ENCODE measurements at places on chromosomes 6 and 20.

- DNase-seq, result no peak
Observed at GRCh38 chr6:163427498-163428254, 13.2 kb downstream of the QKI start.

DNA sequence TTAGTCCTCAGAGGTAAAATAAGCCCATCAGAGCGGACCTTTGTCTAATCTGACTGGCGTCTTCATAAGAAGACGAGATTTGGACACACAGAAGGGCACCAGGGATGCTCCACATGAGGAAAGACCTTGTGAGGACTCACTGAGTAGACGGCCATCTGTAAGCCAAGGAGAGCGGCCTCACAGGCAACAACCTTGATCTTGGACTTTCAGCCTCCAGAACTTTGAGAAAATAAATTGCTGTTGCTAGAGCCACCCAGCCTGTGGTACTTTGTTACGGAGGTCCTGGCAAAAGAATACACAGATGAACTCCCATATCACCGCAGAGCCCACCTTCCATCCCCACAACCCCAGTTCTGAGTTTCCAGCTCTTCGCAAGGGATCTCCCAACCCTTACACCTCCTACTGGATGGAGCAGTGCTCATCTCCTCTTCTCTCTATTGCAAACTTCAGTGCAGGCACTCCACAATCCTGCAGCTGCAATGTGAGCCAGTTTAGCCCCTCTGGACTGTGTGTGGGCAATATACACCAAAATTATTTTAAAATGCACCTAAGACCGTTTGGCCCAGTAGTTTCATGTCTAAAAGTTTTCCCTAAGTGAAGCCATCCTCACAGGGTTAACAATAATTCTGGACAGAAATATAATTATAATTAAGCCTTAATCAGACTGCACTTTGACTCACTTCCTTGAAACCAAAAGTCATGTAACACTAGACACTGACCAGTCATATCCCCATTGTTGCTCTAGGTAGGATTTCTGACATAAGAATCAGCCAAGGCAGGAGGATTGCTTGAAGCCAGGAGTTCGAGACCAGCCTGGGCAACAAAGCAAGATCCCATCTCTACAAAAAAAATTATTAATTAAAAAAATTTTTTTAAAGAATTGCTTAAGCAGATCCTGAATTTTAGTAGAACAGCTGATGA lies 8.8 kb upstream of the TRIM31 start:
- no peak for DNase-seq

DNA sequence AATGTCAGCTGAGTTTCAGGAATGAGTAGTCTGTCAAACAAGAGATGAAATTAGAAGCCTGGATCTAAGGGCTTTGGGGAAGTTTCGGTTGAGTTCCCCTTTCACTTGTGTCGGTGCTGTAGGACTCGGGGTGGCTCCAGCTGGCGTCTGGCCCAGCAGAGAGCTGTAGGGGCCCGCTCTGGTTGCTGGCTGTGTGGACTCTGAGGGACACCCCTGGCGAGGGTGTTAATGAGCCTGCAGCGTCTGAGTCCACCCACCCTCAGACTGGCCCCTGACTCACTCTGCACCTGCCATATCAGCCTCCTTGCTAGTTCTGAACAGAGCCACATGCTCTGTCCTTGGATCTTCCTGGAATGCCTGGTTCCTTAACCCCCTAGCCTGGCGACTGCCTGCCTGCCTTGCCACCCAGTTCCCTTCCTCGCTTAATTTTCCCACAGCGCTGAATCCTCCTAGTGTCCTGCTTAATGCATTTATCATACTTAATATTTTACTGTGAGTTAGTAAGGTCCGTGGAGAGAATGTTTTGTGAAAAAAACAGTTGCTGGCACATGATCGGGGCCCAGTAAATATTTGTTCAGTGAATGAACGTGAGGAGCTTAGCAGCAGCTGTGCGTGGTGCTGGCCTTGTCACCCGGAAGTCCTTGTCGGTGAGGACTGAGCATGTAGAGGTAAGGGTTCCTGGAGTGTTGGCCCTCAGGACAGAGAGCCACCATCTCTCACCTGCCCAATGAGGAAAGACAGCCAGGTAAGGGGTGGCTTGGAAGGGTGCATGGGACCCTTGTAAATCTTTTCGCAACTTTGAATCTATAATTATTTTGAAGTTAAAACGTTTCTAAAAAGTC lies 1.6 kb downstream of the DNAJC5 start:
- DNase-seq, result no peak

DNA sequence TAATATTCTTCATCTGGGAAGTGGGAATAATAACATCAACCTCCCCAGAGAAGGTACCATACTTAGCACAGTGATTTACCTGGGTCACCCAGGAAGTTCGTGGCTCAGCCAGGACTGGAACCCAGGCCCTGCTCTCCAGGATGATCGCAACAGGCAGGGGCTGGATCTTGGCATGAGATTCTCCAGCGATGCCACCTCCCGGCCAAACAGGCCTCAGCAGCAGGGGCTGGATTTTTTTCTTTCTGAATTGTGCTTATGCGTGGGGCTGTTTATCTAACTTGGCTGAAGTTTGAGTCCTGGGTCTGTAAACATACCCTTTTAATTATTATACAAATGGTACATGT lies 129.5 kb upstream of the PTPN1 start:
- DNase-seq, result no peak

DNA sequence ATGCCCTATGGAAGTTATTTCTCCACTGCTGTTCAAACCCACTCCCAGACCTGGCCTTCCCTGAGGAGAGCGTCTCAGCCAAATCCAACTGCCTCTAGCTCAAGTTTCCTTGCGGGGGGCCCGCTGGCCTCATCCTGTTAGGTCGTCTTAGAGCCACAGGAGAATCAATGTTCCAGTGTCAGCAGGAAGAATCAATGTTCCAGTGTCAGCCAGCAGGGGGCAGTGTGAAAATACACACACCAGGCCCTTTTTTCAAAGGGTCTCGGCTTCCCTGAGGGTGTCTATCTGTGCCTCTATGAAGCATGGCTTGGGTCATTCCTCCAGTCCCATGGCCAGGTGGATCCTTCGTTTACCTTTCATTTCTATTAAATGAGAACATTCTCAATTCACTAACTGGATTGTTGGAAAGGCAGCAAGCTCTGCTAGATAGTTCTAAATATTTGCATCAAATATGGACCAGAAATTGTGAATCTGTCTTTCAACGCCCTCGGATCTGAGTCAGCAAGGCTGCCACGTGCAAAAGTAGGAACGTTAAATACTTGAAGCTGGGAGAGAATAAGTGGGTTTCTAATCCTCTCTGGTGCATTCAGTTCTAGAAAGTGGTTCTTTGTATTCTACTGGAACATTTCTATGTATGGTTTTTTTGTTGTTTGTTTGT lies 19.2 kb downstream of the PRND start:
- DNase-seq, result peak; percentile 49
